Endothelial cell of umbilical vein (primary cell): ENCODE measurements at places on chromosomes 13 and 19.

DNA sequence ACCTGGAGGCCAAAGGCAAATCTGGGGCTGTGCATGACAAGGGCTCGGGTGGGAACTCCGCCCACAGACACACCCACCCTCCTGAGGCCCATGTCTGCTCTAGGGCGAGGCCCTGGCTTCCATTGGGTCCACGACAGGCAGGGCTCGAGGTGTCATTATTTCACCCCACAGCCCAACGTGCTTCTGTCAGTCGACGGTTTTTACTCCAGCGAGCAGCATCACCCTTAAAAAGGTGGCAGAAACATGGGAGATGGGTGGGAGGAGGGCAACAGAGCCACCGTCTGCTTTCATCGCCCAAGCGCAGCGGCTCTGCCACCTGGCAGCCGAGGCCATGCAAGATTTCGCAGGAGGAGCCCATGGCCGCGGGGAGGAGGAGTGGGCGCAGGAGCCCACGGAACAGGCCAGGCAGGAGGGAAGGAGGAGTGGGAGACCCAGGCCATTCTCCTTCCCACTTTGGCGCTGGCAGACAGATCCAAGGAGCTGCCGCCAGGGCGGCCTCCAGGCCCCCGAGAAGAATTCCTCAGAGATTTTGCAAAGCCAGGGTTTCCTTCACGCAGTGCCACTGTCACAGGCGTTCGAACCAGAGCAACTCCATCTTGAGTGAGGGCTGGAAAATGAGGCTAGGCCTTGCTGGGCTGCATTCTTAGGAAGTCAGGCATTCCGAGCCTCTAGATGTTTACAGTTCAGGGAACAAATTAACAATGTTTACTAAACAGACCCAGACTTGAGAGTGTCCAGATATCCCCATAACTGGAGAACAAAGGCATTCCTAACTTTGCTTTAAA lies 49.3 kb upstream of the TUBGCP3 start:
- no peak for DNase-seq

DNA sequence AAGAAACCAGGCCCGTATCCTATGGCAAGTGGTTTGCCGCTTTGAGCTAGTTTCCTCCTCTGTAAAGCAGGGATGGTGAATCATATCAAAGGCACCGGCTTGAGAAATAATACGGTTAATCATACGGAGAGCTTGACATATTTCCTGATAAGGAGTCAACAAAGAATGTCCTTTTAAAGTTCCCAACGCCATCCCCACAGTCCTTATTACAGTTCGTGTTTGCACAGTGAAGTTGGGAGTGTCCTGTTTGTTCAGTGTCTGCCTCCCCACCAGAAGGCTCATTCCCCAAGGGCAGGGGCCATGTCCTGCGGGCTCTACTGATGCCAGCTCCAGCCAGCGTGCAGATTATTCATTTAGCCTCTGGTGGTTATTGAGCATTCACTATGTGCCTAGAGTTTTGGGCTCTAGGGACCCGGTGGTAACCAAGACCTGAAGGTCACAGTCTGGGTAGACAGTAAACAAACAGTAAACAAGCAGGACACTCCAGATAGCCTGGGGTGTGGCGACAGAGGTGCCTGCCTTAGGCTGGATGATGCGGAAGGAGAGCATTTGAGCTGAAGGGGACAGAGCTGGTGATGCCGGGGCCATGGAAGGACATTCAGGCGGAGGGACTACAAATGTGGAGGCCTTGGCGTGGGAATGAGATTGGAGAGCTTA lies 6.3 kb downstream of the GRAMD1A start:
- peak; percentile 87 for DNase-seq

- peak; percentile 56 for DNase-seq
Measured at GRCh38 chr13:112603641-112604225, 15.8 kb upstream of the TUBGCP3 start.

DNA sequence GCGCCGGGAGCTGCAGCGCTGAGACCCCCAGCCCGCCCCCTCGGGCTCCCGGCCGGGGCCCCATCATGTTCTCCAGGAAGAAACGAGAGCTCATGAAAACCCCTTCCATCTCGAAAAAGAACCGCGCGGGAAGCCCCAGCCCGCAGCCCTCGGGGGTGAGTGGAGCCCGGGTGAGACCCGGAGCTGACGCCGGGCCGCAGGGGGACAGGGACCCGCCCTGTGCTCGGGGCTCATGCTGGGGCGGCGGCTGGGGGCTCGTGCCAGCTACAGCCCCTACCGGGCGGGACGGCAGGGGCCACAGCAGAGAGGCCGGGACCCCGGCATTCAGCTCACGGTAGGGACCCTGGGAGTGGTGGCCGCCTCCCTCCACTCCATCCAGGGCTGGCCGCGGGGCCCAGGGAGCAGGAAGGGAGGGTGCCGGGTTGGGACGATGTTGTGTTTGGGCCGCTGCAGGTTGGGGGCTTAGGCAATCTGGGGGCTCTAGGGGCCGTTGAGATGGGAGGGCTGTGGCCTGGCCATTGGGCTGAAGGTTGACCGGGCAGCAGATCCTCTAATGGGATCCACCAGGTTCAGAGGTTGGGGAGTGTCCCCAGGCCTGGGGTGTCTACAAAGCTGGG lies 482 bp downstream of the ARHGAP45 start:
- no peak for DNase-seq

DNA sequence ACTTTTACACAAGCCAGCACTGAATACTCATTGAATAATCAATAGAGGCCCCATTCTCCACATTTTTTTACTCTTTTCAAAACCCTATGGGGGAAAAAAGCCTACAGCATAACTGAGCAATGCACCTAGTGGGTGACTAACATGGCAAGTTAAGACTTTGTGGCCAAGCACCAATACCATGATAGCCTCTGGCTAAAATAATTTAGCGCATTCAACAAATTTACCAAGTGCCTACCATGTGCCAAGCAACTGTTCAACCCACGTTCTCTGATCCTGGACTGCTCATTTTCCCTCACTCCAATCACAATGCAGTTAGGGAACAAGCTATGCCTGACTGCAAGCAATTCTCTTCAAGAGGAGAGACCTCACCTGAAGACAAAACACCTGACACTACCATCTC lies 3.0 kb downstream of the ANKRD10 start:
- no peak for DNase-seq

GRCh38 chr13:53010374-53011105 lies 18.1 kb upstream of the OLFM4 start:
- DNase-seq = no peak

GRCh38 chr13:26476111-26476781 lies 81.2 kb upstream of the WASF3 start:
- peak; percentile 24 for DNase-seq

DNA sequence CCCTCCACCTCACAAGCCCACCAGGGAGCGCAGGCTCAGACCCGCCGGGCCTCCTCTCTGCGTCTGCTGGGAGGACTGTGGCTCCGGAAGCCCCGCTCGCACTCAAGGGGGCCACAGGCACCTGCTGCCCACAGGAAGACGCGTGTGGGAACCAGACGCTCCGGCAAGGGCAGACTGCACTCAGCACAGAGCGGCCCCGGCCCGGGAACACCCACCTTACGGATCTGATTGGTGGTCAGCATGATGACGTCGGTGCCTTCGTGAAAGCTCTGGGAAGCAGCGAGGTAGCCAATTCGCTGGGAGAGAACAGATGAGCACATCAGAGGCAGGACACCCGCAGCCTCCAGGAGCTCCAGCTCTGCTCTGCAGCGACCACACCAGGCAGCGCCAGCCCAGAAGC lies 14.6 kb downstream of the AP3D1 start:
- DNase-seq = no peak

DNA sequence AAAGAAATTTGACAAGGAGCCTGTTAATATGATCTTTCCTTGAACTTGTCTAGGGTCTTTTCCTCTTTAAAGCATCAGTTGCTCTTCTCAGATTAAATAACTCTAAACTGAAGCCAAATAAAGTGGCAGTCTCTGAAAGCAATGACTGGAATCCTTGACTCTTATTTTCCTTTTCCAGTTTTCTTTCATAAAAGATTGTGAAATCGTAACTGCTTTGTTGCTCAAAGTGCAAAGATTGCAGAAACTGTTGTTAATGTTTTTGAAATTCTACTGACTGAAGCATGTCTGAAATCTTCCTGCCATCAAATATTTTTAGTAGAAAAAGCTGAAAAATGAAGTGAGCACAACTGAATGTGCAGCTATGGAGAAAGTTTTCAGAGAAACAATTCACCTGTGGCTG lies 1.9 kb downstream of the NHLRC3 start:
- DNase-seq = no peak

- no peak for DNase-seq
Measured at GRCh38 chr19:54041969-54042606, 21.6 kb downstream of the VSTM1 start.

GRCh38 chr13:62779161-62779560 lies 1363.5 kb upstream of the PCDH20 start:
- DNase-seq = no peak

DNA sequence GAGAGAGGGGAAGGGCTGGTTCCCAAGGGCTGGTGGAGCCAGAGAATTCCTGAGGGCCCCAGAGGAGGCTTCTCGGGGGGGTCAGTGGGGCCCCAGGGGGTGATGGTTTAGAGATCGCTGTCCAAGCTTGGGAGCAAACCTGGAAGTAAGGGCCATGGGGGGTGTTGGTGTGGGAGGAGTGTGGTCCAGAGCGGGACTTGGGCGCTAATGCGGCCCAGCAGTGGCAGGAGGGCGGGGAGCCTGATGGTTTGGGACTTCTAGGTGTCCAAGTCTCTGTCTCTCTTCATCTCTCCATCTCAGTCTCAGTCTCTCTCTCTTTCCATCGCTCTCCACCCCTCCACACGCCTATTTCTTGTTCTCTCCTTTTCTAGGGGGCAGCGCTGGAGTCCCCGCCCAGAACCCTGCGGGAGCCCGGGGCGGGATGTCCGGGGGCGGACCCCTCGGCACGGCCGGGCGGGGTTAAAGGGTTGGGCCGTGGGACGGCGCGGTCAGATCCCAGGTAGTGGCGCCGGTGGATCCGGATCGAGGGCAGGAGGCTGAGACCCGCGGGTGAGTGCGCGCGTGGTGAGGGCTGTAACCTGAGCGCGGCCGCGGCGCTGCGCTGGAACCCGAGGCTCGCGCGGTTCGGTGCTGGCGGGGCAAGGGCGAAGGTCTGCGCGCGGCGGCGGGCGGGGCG lies at the start of gene CYP4F22:
Gene CYP4F22 (plus strand): TSS at position 491 of the 676 bp plus-strand sequence. CDS start 16,812 bp downstream, outside the sequence.
- no peak for DNase-seq

DNA sequence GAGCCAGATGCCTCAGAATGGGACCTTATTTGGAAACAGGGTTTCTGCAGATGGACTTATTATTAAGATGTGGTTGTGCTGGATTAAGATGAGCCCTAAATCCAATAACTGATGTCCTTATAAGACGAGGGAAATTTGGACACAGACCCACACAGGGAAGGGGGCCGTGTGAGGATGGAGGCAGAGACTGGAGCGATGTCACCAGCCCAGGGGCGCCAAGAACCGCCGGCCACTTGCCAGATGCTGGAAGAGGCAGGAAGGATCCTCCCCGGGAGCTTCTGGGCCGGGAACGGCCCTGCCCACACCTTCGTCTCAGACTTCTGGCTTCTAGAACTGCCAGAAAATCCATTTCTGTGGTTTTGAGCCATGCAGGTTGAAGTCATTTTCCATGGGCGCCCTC lies 26.6 kb downstream of the GNG7 start:
- no peak for DNase-seq

DNA sequence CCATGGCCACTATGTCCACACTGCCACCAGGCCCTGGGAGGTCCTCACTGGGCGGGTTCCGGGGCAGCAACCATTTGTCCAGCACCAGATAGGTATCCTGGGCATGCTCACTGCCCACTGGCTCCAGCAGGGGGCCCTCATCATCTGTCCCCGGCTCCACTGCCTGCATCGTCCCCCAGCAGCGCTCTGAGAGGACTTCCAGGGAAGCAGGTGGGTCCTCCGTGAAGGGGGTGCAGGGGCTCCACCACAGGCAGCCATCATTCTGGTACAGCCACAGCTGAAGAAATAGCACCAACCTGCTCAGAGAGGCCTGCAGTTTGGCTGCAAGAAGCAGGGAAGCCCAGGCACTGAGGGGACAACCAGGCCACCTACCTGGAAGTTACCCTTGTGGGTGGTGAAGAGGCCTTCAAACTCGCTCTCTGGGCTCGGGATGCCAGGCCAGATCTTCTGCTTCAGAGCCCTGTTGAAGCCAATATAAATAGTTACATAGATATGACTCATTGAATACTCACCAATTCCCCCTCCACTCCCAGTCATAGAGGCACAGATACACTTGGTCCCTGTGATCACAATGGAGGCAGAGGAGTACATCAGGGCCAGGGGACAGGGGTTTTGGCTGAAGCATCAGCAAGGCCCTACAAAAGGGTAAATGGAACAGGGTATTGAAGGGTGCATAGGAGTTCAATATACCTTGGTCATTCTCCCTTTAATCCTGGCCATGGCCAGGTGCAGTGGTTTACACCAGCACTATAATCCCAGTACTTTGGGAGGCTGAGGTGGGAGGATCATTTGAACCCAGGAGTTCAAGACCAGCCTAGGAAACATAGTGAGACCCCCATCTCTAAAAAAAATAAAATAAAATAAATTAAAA lies 4.1 kb downstream of the SWSAP1 start:
- DNase-seq = peak; percentile 49

GRCh38 chr13:18943721-18944391 lies 237.8 kb downstream of the TUBA3C start:
- no peak for DNase-seq

DNA sequence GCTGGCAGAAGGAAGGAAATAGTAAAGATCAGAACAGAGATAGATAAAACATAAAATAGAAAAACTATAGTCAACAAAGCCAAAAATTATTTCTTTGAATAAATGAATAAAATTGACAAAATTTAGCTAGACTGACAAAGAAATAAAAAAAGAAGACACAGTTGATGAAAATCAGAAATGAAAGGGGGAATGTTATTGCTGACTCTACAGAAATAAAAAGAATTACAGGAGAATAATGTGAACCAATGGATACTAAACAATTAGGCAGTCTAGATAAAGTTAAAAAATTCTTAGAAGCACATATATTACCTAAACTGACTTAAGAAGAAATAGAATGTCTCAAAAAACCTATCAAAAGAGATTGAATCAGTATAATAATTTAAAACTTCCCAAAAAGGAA lies 933.8 kb downstream of the PCDH9 start:
- no peak for DNase-seq

DNA sequence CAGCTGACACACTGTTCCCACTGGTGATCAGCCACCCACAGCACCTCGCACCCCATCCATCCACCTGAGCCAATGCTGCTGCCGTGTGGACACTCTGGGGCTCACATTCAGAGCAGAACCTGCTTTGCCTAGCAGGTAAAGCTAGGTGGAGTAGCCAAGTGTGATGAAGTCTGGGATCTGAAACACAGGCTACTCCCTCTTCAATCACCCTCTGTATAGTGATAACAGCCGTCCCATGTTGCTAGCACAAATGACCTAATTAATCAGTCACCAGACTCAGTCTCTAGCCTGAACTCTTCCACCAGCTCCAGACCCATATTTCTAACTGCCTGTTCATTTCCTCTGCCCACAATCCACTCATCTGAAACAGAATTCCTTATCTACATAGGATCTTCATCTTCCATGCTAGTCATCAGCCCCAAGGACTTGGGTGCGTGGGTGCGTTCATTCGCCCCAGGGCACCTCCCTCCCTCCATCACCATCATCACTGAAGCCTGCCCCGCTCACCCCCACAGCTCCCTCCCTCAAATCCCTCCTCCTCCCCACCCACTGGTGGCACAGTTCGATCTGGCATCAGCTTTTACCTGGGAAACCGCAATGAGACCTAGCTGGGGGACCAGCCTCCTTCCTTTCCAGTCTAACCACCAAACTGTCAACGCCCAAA lies 19.8 kb downstream of the STK24 start:
- DNase-seq = no peak
